NCI-H146 (cell line): ENCODE measurements at places on chromosomes 3 and 15.

GRCh38 chr15:99504823-99505551, 60.8 kb upstream of the MEF2A start:
- DNase-seq, result peak; percentile 22

DNA sequence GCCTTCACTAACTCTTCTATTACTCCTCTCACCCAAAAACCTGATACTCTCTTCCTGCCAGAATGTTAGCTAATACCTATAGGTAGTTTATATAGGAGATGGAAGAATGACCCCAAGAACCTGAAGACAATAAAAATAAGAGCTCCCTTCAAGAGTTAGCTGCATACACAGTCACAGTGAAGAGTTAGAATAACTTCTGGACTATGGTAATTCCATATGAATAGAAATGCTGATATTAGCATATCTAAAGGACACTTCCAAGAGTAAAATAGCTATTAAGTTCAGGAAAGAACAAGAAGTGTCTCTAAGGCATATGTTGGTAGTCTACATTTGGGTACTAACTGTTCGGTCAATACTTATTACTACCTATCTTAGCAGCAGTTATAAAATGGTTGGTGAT, 134.2 kb downstream of the VGLL3 start:
- DNase-seq, result no peak

- DNase-seq, result no peak
These were observed 105.9 kb downstream of the KCNH8 start for GRCh38 chr3:19254189-19254588.

DNA sequence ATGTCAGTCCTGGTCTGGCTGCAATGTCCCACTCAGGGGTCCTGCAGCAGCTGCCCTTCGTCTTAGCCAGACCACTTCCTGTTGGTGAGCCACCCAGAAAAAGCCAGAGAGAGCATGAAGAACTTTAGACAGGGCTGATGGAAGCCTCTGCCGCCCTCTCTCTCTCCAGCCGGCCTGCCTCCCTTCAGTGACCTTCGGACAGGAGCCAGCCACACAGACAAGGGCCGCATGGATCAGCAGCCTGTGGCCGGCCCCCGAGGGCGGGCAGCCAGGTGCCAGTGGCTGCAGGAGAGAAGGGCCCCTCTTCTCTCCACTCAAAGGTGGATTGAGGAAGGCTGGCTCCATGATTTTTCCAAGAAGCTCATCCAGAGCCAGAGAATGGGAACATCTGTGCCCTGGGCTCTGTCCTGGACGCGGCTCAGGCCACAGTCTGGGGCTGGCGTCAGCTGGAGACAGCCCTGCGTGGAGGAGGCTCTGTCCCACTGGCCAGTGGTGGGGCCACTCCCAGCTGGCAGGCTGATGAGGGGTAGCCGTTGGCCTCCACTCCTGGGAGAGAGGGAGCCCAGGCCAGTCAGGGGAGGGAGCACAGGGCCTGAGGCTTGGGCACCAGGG, 42.9 kb downstream of the ISG20 start:
- DNase-seq, result no peak

- DNase-seq, result no peak
These were observed 51.6 kb upstream of the SRGAP3 start for GRCh38 chr3:9301091-9301490.

GRCh38 chr3:33115024-33115768, 1.4 kb downstream of the CRTAP start:
- DNase-seq, result no peak

DNA sequence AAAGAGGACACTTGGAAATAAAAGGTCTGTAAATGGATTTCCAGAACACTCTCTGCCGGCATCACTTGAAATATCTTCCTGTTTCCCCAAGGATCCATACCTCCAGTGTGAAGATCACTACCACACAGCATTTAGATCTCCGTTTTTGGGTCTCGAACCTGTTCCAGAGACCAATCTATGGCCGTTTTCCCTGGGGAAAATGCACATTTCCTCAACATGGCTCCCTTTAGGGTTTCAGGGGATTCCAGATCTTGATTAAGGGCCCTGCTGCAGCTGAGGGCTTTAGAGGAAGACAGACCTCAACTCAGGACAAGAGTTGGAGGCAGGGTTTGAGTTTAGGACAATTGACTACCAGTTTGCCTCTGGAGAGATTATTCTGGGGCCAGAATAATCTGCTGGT, 2.1 kb downstream of the CTSH start:
- DNase-seq, result no peak

DNA sequence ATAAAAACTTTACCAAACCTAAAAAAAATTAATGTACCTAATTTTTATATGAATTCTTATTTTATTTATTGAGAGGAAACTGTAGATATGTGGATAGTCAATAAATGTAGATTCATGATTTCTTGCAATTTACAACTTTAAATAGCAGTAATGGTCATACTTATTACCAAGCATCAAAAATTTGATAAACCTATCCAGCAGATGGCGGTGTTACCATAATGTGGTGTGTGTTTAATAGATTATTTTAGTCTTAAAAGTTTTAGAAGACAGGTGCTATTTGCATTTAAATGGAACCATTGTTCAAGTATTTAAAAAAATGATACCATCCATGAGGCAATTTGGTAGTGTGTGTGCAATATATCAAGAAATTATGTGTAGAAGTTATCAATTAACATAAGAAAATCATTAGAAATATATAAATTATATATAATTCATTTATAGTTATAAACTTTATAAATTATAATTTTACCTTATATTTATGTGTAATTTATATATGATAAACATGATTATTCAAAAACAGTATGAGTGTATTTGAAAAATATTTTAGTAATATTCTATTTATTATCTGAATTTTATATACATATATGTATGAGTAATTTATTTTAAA, 176.0 kb upstream of the BCHE start:
- DNase-seq, result peak; percentile 70

- DNase-seq, result no peak
These were observed 69.2 kb upstream of the GOLGA8B start for GRCh38 chr15:34652726-34653033.

DNA sequence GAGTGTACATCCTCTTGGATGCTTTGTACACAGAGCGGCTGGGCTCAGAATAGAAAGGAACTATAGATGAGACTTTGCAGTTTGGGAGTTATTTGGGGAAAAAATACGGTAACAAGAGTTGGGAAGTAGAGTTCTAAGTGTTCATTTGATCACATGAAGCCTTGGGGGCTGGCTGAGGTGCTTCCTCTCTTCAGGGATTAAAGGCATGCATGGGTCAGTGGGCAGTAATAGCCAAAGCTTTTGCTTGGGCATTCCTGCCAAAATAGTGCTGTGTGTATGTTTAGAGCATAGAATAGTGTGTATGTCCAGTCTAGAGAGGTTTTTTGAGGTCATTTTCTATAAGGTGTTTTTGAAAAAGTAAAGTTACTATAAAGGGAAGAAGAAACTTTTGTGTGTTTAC, 12.8 kb downstream of the AKAP13 start:
- DNase-seq, result no peak

DNA sequence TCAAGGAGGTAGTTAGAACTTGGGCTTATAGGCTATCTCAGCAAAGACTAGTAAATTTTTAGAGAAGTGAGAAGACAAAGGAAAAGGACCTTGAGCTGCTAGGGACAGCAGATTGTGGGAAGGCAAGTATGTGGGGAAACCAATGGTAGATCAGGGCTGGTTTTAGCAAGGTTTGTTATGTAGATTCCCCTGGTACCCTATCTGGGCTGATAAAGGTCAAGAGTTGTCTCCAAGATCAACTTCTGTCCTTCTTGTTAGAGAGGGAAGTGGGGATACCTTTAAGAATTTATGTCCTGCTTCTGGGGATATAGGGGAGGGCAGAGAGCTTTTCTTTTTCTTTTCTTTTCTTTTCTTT, 28.9 kb downstream of the KAT2B start:
- DNase-seq, result no peak

DNA sequence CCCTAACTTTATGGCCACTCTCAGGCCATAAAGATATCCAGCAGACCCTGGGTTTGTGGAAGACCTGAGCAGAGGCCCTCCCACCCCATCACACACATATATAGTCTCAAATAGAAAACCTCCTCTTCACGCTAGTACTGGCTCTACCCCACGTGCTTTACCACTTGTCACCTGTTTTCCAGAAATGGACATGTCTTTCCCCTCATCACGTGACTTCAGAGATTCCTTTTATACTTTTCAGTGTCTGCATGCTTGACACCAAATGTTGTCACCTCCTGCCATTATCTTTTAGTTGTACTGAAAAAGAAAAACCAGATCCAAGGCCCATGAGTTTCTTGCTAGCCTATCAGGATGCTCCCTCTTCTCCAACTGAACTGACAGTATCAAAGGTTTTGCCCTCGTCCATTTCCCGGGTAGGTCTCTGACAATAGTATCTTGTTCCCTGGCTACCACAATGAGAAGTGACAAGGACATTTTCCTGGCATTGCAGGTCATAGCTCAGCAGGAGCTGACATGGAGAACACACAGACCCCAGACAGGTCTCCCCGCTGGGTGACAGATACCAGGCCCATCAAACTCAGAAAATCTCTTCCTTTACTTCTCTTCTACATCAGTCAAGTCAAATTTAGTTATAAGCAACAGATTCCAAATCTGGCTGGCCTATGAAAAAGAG, 650.0 kb upstream of the CFAP20DC start:
- no peak for DNase-seq

DNA sequence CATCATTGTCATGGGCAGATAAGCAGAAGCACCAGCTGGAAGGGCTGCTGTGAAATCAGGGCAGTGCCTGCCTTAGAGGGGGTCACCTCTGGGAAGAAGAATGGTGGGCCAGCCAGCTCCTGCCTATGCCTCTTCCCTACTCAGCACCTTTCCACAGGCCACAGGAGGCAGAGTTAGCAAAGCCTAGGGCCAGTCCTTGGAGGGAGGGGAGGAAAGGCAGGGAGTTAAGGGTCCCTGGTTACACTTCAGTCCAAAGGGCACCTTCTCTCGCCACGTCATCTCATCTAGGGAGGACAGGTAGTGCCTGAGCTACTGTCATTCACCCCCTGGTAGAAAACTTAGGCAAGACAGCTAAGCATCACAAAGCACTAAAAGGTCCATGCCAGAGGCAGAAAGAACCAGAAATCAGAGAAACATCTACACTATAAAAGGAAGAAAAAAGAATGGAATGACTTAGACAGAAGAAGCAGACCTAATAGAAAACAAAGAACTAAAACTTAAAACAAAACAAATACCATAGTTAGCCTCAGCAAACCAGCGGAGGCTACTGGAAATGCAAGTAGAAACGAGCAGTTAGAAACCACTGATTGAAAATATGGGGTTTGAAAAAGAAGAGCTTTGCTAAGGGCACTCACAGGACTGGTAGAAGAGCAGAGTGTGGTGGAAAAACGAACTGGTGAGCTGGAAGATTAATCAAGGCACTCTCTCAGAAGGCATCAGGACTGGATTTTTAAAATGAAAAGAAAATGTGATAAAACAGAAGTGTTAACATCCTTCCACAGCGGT, 84.2 kb downstream of the OSBPL10 start:
- no peak for DNase-seq

DNA sequence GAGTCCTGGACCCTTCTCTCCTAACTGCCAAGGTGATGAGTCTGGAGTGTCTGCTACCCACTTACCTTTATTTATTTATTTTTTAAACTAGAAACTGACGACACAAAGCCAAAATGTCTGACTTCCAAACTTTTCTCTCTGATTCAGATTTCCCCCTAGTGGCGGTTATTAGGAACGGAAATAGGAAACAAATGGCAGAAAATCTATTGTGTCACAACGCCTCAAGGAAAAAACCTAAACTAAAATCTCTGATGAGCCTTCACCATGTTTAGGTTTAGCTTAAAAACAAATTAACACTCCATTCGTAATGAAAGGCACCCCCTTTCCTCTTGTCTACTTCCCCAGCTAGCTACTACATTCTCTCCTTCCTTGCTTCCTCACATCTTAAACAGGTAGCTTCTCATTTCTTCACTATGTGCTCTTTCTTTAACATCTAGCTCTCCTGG, 94.0 kb upstream of the MEX3B start:
- DNase-seq, result peak; percentile 0

GRCh38 chr3:119579366-119580066, at the start of gene ADPRH:
Gene ADPRH (plus strand): TSS chr3:119579492. CDS start chr3:119582170, 2,678 bp downstream.
- peak; percentile 80 for DNase-seq

DNA sequence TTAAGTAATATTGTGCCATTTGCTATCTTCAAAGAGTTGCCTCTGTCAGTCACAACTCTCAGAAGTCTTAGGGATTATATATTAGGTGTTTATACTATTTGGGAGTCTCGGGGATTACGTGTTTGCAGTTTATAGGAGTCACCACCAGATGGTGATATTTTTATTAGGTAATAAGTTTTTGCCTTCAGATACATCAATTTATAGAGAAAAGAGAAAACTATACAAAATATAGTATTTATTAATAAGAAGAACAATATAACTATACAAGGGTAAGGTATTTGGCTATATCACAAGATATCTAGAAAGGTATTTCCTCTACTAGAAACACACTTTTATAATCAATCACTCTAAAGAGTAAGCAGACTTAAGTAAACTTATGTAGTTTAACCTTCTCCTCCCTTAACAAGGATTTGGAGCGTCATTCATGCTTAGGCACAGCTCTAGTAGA, 10.7 kb upstream of the DHX36 start:
- DNase-seq, result peak; percentile 44

GRCh38 chr3:48661501-48662144, 1.1 kb downstream of the CELSR3 start:
- no peak for DNase-seq

DNA sequence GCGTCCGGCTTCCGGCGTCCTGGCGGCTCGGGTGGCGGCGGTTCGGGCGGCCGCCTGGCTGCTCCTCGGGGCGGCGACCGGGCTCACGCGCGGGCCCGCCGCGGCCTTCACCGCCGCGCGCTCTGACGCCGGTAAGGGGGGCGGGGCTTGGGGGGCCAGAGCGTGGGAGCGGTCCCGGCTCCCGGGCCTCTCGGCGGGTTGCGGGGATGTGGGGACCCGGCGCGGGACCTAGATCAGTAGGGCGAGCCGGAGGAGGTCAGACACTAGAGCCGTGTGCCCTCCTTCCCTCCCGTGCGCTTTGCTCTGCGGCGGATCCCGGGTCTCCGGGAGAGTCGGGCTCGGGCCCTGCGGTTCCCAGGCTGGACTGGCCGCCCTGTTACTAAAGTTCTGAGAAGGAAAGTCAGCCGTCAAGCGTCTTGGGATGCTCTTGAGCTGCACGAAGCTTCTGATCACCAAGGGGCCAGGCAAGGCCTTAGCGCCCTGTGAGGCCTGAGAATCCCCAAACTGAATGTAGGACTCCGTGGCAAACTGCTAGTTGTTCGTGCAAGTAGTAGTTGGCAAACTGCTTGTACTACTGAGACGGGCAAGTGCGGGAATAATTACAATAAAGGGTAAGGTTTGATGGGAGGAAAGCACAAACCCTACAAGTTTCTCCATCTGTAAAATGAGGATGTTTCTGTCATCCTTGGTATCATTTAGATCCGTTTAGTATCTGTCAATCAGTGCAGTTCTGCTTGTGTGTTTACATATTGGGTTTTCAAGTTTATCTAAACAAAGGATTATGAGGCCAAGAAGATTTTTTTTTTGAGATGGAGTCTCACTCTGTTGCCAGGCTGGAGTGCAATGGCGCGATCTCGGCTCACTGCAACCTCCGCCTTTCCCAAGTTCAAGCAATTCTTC, 587 bp downstream of the PIGX start:
- DNase-seq, result peak; percentile 80

GRCh38 chr3:70249509-70250160, 62.8 kb downstream of the MDFIC2 start:
- no peak for DNase-seq

- no peak for DNase-seq
These were observed 9.8 kb downstream of the SRGAP3 start for GRCh38 chr3:9239680-9240079.
